ENCODE measurements at places on chromosomes 3 and 15.

DNA sequence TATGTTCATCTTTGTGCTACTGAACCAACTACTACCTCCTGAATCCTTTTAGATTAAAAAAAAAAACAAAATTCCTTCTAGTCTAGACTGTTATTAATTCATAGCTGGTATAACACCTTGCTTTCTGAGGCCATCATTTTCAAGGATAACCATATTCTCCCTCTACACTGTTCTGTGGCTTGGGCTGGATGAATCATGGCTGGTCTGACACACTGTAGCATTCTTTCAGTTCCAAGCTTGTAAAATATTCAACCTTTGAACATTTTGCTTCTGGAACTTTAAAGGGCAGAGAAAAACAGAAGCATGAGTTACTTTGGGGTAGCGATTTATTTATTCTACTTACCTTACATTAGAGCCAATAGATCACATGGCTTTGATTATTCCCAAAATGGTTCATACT lies 7.6 kb downstream of the HSPBAP1 start:
- DNase-seq = no peak

DNA sequence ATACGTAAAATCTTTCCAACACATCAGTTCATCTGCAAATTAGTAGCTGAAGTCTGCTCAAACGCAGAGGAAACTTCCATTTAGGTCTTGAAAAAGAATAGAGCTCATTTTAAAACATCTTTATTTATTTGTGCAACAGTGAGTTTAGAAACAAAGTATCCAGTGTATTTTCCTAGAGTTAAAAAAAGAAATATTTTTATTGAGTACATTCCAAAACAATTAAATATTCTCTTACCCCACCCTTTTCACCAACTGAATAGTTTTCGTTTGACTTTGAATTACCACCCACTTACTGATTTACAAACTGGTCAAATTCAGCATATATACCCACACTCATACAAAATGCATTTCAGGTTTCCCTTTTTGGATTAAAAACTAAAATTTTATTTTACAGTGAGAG lies 104.7 kb downstream of the ZBTB20 start:
- DNase-seq = no peak

DNA sequence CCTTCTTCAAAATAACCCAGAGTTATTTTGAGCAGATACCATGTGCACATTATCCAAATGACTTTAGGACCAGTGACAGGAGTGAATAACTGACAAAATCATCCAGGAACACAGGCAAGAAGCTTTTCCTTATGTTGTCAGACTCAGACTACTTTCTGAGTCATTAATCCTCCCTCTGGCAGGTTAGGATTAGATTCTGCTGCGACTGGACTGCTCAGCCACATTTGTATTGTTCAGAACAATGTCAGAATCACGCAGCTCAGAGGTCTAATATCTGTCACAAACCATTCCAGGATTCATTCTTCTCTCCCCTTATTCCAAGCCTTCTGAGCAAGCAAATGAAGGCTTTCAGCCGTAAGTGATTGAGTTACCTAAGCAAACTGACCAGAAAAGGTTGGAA lies 34.8 kb upstream of the FAM174B start:
- no peak for DNase-seq

DNA sequence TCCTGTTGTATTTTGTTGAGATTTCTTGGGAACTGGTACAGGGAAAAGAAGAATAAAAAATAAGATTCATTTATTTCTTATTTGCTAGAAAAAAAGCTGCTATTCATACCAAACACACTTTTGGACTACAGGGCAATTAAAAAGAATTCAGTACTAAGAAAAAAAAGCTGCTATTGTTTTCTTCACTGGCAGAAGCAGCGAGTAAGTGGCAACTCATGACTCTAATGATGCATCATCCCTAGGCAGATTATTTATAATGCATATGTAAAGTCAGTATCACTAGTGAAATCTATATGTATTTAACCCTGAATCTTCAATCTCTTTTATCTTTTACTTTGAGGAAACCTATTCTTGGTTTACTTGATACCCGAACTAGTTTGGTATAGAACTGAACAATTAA lies 15.2 kb downstream of the PFN2 start:
- DNase-seq = no peak

GRCh38 chr15:75598361-75598760 lies 19.2 kb upstream of the PTPN9 start:
- DNase-seq = no peak

- no peak for DNase-seq
Measured at GRCh38 chr3:14913071-14913925, 34.1 kb upstream of the NR2C2 start.

- DNase-seq = no peak
Measured at GRCh38 chr3:169147238-169148008, 516.1 kb downstream of the MECOM start.

- DNase-seq = no peak
Measured at GRCh38 chr3:172749230-172749965, 1.1 kb upstream of the ECT2 start.

DNA sequence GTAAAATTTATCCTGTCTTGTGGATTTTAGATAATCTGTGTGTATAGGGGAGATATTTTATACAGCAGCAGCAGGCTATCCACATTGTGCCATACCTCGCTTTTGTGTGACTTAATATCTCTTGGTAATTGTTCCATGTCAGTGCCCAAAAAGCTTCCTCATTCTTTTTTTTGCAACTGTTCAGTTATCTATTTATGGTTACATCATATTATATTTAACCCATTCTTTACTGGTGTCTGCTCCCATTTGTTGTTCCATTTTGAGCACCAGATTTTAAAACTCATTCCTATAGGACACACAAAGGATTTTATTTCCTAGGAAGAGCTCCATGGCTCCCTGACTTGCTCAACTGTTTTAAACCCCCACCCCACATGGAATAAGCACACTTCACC lies 86.3 kb upstream of the RASGRP1 start:
- no peak for DNase-seq

DNA sequence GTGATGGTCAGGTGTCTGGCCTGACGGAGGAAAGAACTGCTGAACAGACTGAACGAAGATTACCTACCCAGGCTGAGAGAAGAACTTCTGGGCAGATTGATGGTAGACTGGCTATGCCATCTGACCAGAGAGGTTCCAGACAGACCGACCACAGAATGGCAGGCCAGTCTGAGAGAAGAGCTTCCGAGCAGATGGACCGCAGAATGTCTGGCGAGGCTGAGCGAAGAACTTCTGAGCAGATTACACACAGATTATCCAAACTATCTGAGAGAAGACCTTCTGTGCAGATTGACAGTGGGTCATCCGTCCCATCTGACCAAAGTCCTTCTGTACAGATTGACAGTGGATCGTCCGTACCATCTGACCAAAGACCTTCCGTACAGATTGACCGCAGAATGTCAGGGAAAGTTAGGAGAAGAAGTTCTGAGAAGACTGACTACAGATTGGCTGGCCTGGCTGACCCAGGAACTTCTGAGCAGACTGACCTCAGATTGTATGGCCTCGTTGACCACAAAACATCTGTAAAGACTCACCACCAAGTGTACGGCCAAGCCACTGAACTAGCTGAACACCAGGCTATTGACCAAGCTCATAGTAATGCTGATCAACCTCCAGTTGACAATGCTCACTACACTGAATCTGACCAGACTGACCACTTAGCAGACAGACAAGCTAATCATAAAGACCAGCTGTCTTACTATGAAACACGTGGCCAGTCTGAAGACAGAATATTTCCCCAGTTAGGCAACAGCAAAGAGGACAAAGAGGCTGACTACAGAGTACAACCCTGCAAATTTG lies 812 bp downstream of the TEX55 start:
- no peak for DNase-seq

DNA sequence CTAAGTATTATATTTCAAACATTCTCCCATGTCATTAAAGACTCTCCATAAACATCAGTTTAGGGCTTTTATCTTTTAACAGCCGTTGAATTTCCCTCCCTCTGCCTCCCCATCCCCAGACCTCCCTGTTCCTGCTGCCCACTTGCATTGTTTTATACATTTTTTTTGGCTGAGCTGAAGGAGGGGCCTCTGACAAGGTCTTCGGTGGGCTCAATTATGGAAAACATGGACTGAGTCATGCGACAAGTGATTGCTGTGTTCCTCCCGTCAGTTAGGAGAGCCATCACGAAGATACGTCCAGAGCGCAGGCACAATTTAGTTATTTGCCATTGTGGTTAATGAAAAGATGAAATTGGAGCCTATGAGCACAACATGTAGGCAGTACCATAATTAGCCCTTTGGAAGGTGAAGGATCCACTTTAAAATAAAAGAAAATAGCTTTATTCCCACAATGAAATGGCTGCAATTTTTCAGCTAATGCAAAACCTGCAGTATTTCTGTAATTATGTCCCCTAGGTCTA lies 12.0 kb upstream of the NMNAT3 start:
- DNase-seq = no peak

DNA sequence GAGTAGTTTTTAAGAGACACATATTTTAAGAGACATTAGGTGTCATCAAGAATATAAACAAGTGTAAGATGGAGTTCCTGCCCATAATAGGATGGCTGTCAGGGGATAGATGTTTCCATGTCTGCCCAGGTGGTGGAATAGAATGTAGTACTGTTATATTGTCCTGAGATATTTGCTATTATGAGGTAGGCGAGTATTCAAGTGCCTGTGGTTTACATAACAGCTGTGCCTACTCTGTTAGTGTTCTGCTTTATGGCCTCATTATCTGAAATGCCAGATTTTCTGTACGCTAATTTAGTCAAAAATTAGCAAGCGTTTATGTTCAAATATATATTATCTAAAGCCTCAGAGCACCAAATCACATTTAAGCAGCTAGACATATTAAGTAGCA lies 360.2 kb upstream of the ROPN1 start:
- no peak for DNase-seq

DNA sequence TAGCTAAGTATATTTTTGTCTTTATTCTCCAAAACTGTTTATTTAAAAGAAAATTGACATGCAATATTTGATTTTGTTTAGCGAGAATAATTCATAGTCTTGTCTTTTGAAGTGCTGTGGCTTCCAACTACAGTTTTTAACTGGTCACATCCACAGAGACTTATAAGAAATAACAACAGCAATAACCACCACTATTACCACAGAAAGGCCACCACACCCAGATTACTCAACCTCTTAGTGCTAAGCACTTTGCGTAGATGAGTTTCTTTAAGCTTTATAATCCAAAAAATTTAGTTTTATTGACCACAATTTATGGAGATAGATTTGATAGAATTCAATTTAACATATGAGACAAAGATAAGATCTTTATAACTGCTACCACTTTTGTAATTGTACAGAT lies 468.4 kb upstream of the UBE2E2 start:
- DNase-seq = no peak

GRCh38 chr3:195015021-195015420 lies 255.9 kb downstream of the XXYLT1 start:
- no peak for DNase-seq

- DNase-seq = no peak
Measured at GRCh38 chr3:184337981-184338380, 581 bp downstream of the FAM131A start.

DNA sequence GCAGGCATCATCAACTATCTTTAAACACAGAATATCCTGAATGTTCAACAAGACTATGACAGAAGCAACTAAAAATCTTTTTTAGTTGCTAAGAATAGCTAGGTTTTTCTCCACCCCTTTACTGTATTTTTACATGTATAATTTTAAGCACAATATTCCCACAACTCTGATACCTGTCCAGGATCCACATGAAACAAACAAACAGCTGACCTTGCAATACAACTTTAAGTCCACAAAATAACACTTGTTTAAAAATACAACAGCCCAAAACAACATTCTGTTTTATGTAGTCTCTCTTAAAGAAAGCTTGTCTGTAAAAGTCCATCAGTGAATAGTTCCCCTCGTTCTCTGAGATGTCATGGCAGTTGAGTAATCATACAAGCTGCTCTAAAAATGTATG lies 41.1 kb downstream of the IFT57 start:
- no peak for DNase-seq

GRCh38 chr15:31320022-31320421 lies 6.6 kb upstream of the KLF13 start:
- DNase-seq = no peak

- DNase-seq = no peak
Measured at GRCh38 chr3:100131241-100131640, 16.9 kb upstream of the FILIP1L start.

DNA sequence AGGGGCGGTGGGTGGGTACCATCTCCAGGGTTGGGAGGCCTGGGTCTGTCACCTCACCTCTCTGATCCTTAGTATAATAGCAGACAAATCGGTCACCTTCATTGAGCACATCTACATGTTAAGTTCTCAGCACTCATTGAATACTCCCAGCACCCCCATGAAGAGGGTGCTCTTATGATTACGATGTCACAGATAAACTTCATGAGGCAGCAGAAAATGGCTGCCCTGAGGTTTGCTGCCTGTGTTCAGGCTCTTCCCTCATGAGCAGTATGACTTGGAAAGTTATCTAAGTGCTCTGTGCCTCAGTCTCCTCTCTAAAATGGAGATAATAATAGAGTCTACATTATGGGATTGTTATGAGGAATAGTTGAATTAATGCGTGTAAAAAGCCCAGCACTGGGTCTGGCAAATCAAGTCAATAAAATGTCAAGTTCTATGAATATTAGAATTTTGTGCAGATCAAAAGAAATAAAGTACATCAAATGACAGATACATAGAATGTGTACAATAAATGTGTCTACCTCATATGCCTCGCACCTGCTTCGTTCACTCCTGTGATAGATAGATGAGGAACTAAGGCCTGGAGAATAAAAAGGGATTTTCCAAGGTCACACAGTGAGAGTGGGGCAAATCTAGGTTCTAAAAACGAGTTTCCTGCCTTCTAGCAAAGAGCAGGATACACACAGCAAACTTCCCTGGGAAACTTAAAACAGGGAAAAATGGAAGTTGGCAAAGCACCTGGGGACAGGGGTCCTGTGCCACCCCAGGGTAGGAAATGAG lies 142.2 kb upstream of the MRPS22 start:
- no peak for DNase-seq

DNA sequence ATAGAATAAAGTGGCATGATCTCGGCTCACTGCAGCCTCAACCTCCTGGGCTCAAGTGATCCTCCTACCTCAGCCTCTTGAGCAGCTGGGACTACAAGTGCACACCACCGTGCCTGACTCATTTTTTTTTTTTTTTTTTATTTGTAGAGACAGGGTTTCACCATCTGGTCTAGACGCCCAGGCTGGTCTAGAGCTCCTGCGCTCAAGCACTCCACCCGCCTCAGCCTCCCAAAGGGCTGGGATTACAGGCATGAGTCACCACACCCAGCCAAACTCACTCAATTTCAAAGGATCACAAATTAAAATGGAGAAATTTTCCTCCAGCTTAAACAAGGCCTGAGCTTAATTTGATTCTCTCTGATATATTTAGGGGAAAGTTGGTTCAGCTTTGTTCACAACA lies 27.3 kb upstream of the NMB start:
- no peak for DNase-seq

All from stimulated activated CD8-positive, alpha-beta memory T cell treated with anti-CD3 and anti-CD28 coated beads, Interleukin-4, amount 100 ng/mL, for 24 hours (primary cell).